Smooth muscle cell of the brain vasculature (primary cell): ENCODE measurements at places on chromosomes 12 and 14.

GRCh38 chr14:68945585-68946488 lies 33.3 kb downstream of the ACTN1 start:
- no peak for DNase-seq

GRCh38 chr14:36177489-36177888 lies 967 bp upstream of the PTCSC3 start:
- no peak for DNase-seq

DNA sequence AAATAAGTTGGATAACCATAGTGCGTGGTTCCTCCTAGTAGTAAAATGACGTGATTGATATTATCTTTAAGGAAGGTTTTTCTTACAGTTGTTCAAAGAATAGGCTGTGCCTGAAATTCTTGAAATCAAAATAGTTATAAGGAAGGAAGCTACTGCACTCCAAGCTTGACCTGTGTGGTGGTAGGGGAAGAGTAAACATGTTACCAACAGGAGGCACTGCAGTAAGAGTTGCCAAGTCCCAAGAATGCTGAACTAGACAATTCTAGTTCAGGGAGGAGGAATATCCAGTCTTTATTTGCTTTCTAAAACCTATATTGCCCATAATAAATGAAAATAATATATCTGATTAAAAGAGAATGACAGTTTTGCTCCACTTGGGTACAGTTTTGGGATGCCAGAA lies 764.5 kb downstream of the TMTC2 start:
- no peak for DNase-seq

- no peak for DNase-seq
Observed at GRCh38 chr14:106459971-106460730, 933.8 kb downstream of the TMEM121 start.

GRCh38 chr12:64824500-64825142 lies at the start of gene TBC1D30:
TSS of gene TBC1D30 (plus strand) at chr12:64824647. CDS start at chr12:64824880, 233 bp downstream.
- no peak for DNase-seq

DNA sequence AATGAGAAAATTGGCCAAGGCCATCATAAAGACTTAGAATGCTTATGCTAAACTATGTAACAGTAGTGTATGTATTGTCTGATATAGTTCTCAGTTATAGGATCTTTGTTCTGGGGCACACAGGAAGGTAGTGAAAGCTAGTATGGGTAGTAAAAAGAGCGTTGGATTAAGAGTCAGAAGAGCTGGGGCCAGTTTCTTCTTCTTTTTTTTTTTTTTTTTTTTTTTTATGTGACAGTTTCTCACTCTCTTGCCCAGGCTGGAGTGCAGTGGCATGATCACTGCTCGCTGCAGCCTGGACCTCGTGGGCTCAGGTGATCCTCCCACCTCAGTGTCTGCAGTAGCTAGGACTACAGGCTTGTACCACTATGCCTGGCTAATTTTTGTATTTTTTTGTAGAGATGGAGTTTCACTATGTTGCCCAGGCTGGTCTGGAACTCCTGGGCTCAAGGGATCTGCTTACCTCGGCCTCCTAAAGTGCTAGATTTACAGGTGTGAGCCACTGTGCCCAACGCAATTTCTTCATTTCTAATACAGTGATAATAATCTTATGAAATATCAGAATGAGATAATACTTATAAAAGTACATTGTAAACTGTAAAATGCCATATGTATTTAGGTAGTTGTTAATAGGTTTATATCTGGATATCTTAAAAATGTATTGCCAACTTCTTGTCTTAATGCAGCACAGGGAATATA lies 7.4 kb downstream of the MDM2 start:
- DNase-seq, result no peak

DNA sequence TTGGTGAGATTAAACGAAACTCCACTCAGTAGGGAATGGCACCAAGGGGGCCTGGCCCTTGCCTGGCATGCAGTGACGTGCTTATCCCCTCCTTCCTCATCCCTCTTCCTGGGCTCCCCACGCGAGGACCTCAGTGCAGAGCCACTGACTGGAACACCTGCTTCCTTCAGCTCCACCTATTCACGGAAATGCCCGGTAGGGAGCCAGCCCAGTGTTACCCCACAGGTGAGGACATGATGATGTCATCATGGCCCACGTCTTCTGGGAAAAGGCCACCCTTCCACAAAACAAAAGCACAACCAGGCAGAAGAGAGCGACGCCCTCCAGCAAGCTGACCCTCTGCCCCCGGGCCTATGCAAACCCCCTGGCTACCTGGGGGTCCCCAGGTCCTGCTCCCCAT lies 42.1 kb downstream of the CCDC85C start:
- no peak for DNase-seq

- no peak for DNase-seq
Observed at GRCh38 chr12:96882862-96883261, 24.2 kb upstream of the NEDD1 start.

GRCh38 chr12:82605115-82605514 lies 81.6 kb upstream of the TMTC2 start:
- DNase-seq, result no peak

GRCh38 chr12:128983371-128983770 lies 130.1 kb downstream of the GLT1D1 start:
- no peak for DNase-seq

- no peak for DNase-seq
Observed at GRCh38 chr12:31773223-31773750, 44.5 kb upstream of the AMN1 start.

DNA sequence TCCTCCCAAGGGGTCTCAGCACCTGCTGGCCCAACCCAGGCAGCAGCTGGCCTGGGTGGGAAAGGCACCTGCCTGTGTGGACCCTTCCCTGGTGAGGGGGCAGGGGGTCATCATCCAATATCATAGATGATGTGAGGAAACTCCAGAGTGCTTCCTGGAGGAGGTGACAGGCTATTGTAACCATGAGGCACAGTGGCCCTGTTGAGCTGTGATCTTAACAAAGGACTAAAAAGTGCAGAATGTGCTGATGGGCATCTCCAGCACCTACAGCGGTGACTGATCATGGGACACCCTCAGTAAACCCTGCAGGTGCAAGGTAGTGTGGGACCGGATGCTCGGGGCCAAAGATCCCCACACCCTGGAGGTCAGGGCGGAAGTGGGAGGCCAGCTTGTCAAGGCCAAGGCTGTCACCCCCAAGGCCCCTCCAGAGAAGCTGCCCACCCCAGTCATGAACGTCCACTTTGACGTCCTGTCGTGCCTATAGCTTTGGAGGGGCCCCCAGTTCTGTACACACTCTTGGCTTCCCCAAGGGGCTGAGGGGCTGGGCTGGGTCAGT lies 7.5 kb downstream of the MMP17 start:
- DNase-seq, result no peak
